ENCODE measurements at places on chromosomes 5 and 9.

DNA sequence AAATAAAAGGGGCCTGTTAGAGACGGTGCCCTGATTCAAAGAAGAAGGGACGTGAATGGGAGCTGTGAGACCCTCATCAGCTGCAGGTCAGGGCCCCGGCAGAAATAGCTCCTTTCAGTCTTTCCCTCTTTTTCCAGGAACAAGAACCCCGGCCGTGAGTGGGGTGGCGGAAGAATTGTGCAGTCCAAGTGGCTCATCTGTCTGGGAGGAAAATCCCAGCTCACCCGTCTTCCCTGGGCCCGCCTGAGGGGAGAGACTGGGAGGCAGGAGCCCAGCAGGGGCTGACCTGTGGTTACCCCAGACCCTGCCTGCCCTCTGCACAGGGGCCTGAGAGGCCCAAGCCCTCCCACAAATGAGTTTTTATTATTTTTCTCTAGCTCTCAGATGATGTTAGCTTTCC is 24.8 kb upstream of the CSF1R start:
- peak; percentile 45 for DNase-seq

DNA sequence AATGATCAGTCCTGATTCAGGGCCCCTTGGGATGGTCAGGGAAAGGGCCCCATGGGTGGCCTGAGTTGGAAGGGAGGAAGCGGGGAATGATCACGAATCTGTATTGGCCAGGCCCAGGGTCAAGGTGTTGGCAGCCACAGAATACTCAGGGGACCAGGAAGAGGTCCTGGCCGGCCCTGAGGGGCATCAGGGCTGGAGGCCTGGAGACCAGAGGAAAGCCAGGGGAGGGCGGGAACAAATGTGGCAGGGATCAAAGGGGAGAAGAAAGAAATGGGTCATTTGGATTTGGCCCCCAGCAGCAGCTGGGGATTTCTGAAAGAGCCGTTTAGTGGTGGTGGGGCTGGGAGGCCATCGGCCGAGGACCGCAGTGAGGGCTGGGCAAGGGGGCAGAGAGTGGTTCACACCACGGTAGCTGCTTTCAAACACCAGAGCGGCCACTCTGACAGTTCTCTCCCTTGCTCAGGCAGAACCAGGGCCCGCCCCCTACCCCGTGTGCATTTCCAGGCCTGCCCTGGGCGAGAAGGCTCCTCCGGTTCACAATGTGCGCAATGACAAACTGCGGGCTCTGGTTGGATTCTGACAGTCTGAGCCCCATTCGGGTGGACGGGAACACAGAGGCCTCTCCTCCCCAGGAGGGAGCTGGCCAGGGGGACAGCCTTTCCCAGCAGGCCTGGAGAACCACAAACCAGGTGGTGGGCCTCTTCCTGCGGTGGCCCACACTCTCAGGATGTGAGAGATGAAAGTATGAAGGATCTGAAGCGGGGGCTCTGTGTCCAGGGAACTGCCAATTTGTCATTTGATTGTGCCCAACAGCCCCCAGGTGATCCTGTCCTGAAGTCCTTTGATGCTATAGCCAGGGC is 220.3 kb upstream of the IER5L start:
- DNase-seq, result no peak

GRCh38 chr5:131142970-131143617 is 22.0 kb downstream of the HINT1 start:
- DNase-seq, result no peak

GRCh38 chr9:72276429-72276828 is 88.6 kb downstream of the ZFAND5 start:
- no peak for DNase-seq

GRCh38 chr5:115440782-115441451 is 103.7 kb downstream of the FEM1C start:
- DNase-seq, result no peak

DNA sequence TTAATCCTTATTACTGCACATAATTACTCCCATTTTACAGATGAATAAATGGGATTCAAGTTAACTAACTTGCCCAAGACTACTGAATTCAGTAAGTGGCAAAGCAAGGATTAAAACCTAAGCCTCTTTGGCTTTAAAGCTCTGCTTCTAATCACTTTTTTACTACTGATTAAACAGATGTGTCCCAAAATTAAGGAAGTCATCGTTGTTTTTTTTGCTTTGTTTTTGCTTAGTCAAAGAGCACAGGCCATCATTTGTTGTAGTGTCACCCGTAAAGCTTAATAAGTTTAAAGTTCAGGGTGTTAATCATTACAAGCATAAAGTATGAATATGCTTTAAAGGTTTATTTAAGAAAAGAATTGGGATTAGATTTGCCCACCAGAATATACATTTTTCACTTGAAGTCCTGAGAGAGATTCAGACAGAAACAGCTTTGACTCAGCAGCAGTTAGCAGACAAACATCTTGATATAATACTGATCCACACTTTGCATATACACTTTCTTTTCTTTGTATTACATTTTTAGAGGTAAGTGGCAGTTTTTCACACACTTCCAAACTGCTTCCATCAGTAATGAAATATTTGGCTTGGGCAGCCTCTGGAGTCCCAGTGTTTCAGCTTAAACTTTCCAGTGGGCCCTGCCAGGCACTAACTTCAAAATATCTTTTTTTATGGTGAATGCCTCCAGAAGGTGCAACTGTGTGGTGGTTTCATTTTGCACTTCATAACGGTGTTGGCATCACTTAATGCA is 52.7 kb downstream of the PIK3R1 start:
- DNase-seq, result no peak
